ENCODE measurements at places on chromosomes 5 and 9.

GRCh38 chr9:105531530-105531929 is 26.4 kb upstream of the FKTN start:
- no peak for DNase-seq

DNA sequence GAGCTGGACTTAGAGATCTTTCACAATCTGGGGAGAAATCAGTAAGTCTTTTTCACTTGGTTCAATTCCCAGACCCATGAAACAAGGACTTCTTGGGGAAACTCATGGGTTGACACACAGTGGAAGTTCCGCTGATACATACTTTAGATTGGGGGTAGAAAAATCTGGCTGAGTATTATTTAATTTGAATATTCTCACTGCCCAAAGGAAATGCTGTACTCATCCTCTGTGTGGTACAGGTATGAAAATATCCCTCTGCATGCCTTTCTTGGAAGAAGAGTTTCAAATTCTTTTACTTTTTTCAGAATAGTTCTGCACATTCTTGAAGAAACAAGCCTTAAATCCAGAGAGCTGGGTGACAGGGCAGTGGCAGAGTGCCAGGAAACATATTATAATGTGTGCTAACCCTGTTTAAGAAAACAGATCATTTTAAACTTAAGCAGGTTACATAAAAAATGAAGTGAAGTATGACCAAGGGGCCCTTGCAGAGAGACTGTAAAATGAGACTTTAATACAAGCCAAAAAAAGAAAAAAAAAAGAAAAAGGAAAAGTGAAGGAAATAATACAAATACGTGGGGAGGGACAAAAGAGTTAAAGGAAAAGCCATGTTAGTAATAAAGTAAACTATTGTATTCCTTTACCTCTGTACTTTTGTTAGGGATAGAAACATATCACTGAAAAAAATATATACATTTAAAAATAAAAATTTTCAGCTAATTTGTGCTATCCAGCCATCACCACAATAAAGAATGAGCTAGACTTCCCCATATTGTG is 173.4 kb upstream of the NR3C1 start:
- DNase-seq: no peak

- DNase-seq: no peak
Observed at GRCh38 chr9:123637945-123638634, 282.1 kb downstream of the CRB2 start.

GRCh38 chr5:15914638-15915037 is 265.0 kb downstream of the MARCHF11 start:
- no peak for DNase-seq

DNA sequence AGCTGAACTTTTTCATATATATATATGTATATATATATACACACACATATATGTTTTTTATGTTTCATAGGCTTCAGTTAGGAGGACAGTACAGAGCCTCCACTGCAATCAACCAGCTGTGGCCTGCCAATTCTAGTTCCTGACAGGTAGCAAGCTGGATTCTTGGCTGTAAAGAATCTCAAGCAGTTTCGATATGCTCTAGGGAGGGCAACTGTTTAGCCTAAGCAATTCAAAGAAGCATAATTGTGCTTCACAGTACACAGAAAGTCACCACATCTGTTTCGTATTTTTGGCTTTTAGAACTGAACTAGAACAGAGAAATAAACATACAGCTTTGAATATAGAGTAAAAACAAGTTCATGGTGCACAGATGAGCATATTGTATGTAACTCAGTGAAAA is 152.4 kb upstream of the ARRDC3 start:
- DNase-seq: no peak

DNA sequence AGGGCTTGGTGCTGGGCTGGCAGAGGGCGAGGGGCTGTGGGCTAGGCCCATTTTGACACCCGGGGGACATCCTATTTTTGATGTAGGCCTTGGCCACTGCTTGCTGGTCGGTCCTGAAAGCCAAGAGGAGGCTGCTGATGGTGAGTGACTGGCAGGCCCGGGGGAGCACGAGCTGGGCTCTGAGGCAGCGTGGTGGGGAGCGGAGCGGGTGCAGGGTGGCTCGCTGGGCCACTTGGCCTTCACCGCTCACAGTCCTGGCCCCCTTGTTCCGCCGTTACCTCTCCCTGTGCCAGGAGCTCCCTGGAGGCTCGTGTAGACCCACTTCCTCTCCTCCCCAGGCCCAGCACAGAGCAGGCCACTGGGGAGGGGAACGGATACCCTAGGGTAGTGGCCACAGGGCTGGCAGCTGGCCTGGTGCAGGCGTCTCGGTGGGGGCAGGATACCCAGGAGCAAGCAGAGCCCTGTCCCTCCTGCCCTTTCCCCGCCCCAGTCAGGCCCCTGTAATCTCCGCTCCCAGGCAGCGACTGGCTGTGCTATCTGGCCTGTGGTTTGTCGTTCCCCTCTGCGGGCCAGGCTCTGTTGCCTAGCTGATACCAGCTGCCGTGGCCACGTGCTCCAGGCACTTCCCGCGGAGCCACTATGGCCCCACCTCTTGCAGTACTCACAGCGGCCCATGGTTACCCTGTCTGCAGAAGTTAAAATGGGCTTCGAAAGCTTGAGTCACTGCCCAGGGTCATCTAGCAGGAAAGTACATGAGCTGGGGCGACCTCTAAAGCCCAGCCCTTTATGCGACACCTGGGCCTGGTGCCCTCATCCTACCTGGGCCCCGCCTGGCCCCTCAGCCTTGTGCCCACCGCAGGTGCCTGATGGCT is 11.7 kb upstream of the DOLPP1 start:
- no peak for DNase-seq

DNA sequence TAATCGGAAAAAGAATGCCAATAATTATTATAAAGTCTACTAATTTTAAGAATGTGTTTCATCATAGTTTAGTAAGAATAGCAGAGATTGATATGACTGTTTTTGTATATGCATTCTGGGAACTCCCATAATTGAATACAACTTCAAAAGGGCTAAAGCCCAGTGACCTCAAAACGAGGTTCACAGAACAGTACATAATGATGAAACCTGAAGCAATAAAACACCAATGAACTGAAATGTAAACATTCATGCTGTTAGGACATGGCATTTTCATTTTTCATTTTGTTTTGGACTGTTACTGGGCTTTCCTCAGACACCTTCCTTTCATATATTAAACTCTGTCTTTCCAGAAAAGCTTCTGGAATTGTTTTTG is 684 bp upstream of the JMY start:
- peak; percentile 50 for DNase-seq

DNA sequence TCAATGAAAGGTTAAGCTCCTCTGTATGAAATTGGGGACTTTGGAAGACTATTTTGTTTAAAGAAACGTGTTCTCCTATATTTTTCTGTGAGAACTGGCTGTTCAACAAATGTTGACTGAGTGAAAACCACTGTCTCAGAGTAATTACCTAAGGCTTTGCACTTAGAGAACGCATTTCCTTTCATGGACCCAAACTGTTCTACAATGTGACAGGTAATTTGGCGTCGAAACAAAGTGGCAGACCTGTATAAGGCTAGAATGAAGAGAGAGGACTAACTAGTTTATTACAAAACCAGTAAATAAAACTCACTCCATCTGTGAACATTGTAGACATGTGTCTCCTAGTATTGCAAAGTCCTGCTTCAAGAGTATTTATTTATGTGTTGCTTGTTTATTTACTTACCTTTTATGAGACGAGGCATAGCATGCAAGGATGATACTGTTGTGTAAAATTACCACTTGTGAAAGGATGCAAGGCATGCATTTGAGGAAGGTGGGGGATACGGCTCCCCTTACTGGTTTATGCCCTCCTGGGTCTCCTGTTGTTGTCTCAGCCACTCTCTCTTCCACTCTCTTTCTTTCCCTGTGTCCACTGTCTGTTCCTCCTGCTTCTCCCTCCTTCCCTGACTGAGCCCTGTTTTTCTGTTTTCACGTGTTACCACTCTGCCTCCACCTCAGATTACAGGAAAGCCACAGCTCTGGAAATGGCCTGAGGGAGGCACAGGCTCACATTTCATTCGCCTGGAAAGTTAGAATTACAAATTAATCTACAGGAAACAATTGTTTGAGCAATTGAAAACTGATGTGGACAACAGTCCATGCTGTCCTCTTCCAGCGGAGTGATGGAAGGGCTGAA is 444.0 kb upstream of the ZNF608 start:
- DNase-seq: no peak

GRCh38 chr9:38162332-38163211 is 93.5 kb upstream of the SHB start:
- no peak for DNase-seq

DNA sequence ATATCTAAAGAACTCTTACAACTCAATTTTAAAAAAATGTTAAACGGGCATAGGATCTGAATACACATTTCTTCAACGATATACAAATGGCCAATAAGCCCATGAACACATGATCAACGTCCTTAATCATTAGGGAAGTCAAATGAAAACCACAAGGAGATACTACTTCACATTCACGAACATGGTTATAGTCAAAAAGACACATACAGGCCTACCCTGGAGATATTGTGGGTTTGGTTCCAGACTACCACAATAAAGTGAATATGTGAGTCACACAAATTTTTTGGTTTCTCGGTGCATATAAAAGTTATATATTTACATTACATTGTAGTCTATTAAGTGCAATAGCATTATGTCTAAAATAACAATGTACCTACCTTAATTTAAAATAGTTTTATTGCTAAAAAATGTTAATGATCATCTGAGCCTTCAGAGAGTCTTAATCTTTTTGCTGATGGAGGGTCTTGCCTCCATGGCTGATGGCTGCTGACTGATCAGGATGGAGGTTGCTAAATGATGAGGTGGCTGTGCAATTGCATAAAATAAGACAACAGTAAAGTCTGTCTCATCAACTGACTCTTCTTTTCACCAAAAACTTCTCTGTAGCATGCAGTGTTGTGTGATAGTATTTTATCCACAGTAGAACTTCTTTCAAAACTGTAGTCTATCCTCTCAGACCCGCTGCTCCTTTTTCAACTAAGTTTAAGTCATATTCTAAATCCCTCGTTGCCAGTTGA is 15.1 kb downstream of the AK3 start:
- no peak for DNase-seq

- DNase-seq: no peak
Observed at GRCh38 chr5:67255881-67256280, 59.3 kb upstream of the CD180 start.

GRCh38 chr9:80242022-80242421 is 670.3 kb downstream of the TLE4 start:
- DNase-seq: no peak

GRCh38 chr5:18023986-18024385 is 389.7 kb downstream of the TAF11L14 start:
- no peak for DNase-seq

GRCh38 chr5:401146-402034 is 41.6 kb upstream of the EXOC3 start:
- DNase-seq: no peak

DNA sequence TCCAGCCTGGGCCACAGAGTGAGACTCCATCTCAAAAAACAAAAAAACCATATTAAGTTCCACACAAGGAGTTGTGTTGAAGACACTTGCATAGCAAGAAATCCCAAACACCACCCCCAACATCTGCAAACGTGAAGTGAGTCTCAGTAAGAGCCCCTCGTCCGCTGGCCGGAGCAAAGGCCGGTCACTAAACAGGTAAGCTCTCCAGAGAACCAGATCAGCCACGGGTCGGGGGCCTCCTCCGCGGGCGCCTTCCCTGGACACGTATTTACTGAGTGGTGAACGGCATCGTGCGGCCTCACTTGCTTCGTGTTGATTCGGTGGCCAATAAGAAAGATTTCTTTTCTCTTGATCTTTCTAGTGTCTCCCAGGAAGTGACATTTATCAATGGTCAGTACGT is 93.6 kb downstream of the MRPL36 start:
- DNase-seq: no peak

DNA sequence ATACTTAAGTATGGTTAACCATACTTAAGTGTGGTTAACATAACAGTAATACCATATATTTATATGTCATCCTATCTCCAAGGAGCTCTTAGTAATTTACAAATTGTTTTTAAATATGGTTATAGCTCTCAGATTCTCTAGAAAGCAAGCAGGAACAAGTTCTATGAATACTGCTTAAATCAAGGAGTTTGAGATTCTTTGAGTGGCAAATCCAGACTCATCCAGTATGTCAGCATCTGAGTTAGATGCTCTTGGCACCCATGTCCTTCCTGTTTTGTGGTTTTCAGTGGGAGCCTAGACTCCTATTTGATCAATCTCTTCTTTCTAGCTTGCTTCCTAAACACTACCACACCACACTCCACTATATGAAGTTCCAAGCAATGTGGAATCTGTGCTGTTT is 114.7 kb upstream of the GDNF start:
- DNase-seq: no peak

DNA sequence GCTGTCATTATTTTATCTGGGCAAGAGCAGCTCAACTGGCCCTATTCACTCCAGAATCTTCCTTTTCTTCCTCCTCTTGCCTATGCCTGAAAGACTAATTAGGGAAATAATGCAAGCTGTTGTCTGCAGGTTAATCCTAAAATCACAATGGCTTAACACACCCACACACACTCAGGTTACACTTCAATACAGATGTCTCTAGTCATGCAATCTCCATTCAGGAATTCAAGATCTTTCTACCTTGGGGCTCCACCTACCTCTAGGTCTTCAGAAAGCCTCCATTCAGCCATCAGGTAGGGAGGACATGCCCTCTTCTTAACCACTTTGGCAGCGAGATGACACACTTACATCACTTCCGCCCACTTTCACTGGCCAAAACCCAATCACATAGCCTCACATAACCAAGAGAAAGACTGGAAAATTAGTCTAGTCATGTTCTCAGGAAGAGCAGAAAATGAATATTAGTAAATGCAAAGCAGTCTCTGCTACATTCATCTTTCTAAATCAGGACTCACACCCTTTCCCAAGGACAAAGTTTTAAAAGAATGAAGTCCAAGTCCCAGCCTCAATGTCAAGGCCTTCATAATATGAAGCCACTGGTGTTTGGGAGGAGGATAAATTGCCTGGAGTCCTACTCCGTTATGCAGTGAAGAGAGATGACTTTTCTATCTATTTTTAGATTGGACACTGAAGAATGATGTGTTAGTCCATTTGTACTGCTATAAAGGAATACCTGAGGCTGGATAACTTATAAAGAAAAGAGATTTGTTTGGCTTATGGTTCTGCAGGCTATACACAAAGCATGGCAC is 428.1 kb downstream of the EFNA5 start:
- no peak for DNase-seq

DNA sequence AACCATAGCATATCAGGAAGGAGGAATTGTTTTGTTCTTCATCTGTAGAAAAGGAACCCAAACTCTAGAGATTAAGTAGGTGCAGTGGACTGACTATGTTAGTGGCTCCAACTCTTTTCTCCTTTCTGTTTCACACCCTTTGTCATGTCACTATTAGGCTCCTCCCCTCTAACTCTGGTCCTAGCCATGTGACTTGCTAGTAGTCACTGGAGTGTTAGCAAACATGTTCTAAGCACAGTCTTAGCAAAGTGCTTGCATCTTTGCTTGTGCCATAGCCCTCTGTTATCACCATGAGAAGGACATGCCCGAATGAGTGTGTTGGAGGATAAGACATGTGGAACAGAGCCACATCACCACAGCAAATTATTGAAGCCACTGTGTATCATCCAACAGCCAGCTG is 55.4 kb upstream of the PPP3R2 start:
- no peak for DNase-seq

- DNase-seq: peak; percentile 20
Observed at GRCh38 chr5:179974946-179975712, 67.4 kb upstream of the TBC1D9B start.

GRCh38 chr9:16028548-16028947 is 475.7 kb downstream of the CCDC171 start:
- DNase-seq: peak; percentile 65

GRCh38 chr9:104568868-104569267 is at the start of gene OR13C8:
Gene OR13C8 (plus strand): TSS chr9:104569168. CDS start chr9:104569168, 0 bp downstream.
- no peak for DNase-seq

GRCh38 chr9:29796291-29796952 is 2223.1 kb upstream of the C9orf72 start:
- DNase-seq: no peak
